BJ (cell line): ENCODE measurements at places on chromosomes 7 and 10.
A peak's percentile ranks its signal among the peaks of the same experiment; 100 is the strongest.

DNA sequence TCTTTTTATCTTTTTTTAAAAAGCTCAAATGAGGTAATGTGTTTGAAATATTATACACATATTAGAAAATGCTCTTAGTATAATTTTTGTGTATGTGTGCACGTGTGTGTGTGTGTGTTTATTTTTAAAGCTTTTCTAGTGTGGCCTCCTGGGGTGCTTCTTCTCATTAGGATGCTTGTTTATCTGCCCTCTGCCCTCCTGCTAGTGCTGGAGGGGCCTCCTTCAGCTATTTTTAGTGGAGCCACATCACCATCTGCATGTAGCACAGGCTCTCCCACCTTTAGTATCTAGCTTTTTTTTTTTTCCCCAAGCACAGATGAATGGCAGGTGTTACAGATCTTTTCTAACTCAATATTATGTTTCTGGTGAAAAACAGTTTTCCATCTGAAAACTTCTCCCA lies 155.7 kb upstream of the TMEM229A start:
- no peak for DNase-seq

- DNase-seq = peak; percentile 40
Observed at GRCh38 chr10:116708391-116708821, 34.0 kb downstream of the HSPA12A start.

- DNase-seq = peak; percentile 42
Observed at GRCh38 chr10:1109795-1110673, 53.8 kb downstream of the WDR37 start.

DNA sequence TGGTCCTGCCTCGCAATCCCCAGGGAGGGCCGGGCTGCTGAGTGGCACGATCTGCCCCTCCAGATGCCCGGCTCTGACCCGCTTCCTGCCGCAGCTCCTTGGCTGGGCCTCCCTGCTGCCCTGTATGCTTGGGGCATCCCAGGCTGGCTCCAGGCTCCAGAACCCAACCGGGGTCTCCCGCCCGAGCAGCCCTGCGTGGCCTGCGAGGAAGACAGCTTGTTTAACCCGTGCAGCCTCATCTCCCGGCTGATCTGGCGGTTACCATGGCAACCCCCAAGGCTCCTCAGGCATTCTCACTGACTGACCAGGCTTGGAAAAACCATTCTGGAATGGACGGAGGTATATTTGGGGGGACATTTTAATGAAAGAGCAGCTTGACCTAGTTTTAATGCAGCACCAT lies 232.4 kb upstream of the MYO3A start:
- DNase-seq = no peak
